A549 treated with GW870086 at 1 μM for 4 hours (cell line): ENCODE measurements at places on chromosomes 7 and 10. TPM values are rescaled to one million over a fixed set of nuclear protein-coding genes. Genes with fewer than 3 reads are reported as not detected.

The EPDR1 gene
- total RNA-seq = 66.1 to 81.5 TPM (median 77.3 TPM) in 5 replicates

The GPR22 gene
- not detected in 5 replicates for total RNA-seq

The XRCC2 gene
- total RNA-seq = 3.3 to 5.5 TPM (median 4.7 TPM) in 5 replicates

The ITPRID1 gene
- total RNA-seq = not detected in 5 replicates

The SNCG gene
- 10.0 to 15.0 TPM (median 13.9 TPM) in 5 replicates for total RNA-seq

The DMBT1 gene
- total RNA-seq = 0.18 to 0.23 TPM (median 0.19 TPM) in 5 replicates

The SPAG6 gene
- not detected in 5 replicates for total RNA-seq

The SRRM3 gene
- total RNA-seq = 8.2 to 12.5 TPM (median 11.2 TPM) in 5 replicates

The HOGA1 gene
- 1.2 to 2.0 TPM (median 1.7 TPM) in 5 replicates for total RNA-seq

The C10orf105 gene
- total RNA-seq = not detected in 5 replicates

The GIMAP2 gene
- total RNA-seq = 0.08 TPM in 1 of 5 replicates, not detected in the others

The HABP2 gene
- total RNA-seq = 0.07 to 0.17 TPM (median 0.14 TPM) in 5 replicates

The SAMD9L gene
- total RNA-seq = 0.54 to 1.2 TPM (median 0.81 TPM) in 5 replicates

The CREM gene
- total RNA-seq = 31.7 to 36.1 TPM (median 34.4 TPM) in 5 replicates

The STEAP1 gene
- 13.4 to 16.3 TPM (median 15.9 TPM) in 5 replicates for total RNA-seq

The ARHGEF5 gene
- total RNA-seq = 1.8 to 2.3 TPM (median 2.1 TPM) in 5 replicates

The ANXA8 gene
- total RNA-seq = 30.3 to 42.6 TPM (median 35.9 TPM) in 5 replicates

The AKR1D1 gene
- total RNA-seq = 0.18 to 0.23 TPM in 2 of 5 replicates, not detected in the others

The ZNF425 gene
- 1.0 to 1.7 TPM (median 1.4 TPM) in 5 replicates for total RNA-seq

The NXPH1 gene
- total RNA-seq = not detected in 5 replicates

The PRF1 gene
- 0.09 to 0.25 TPM in 2 of 5 replicates, not detected in the others for total RNA-seq

The ODAD2 gene
- total RNA-seq = not detected in 5 replicates

The SPDYE8 gene
- total RNA-seq = not detected in 5 replicates

The NRCAM gene
- 66.0 to 105 TPM (median 95.4 TPM) in 5 replicates for total RNA-seq

The PDE1C gene
- total RNA-seq = 2.5 to 3.8 TPM (median 3.3 TPM) in 5 replicates

The SPDYE2B gene
- total RNA-seq = not detected in 5 replicates

The ASB10 gene
- not detected in 5 replicates for total RNA-seq

The ABI1 gene
- total RNA-seq = 45.6 to 57.2 TPM (median 53.0 TPM) in 5 replicates

The ARPC1B gene
- total RNA-seq = 270 to 304 TPM (median 283 TPM) in 5 replicates
